LNCaP clone FGC (cell line): ENCODE measurements at places on chromosomes 16 and 17.

DNA sequence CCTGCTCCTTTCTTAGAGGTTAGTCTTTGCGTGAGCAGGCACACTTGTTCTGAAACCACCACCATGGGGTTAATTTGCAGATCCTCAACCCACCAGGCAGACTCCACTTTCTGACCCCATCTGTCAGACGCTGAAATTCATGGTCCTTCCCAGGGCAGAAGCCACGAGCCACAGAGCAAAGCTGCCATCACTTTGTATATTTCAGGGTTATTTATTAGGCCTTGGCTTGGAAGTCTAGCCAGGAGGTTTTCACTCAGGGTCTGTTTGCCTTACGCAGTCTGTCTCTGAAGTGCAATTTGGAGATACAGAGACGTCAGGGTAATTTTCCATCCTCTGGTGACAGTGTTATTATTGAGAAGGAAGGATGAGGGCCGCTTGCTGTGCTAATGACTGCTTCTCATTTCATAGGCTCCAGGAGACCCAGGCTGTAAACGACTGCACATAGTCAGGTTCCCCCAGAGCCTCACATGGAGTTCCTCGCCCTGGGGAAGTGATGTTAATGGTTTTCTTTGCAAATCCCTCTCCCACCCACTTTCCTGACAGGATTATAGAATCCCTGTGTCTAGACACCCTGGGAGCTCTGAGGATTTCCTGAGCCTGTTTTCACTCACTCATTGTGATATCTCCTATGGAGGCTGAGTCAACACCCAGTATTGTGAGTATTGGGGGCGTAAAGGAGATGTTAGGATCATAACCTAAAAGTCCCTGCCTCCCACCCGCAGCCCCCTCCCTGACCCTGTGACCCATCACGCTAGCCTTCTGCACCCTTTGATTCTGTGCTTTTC is 269.0 kb downstream of the ABCC12 start:
- no peak for DNase-seq

DNA sequence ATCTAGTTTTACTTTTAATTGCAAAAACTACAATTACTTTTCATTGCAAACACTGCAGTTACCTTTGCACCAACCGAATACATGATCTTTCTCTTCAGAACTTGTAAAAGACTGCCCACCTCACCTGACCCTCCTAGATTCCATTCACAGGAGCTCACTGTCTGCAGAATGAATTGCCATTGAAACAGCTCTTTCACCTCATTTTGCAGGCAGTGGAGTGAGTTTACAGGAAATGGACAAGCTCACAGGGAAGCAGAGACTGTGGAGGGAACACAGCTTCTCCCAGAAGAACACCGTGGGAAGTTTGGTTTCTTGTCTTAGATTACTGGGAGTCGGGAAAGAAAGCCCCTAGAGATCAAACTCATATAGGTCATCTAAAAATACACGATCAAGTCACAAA is 439.7 kb upstream of the RBFOX1 start:
- no peak for DNase-seq

DNA sequence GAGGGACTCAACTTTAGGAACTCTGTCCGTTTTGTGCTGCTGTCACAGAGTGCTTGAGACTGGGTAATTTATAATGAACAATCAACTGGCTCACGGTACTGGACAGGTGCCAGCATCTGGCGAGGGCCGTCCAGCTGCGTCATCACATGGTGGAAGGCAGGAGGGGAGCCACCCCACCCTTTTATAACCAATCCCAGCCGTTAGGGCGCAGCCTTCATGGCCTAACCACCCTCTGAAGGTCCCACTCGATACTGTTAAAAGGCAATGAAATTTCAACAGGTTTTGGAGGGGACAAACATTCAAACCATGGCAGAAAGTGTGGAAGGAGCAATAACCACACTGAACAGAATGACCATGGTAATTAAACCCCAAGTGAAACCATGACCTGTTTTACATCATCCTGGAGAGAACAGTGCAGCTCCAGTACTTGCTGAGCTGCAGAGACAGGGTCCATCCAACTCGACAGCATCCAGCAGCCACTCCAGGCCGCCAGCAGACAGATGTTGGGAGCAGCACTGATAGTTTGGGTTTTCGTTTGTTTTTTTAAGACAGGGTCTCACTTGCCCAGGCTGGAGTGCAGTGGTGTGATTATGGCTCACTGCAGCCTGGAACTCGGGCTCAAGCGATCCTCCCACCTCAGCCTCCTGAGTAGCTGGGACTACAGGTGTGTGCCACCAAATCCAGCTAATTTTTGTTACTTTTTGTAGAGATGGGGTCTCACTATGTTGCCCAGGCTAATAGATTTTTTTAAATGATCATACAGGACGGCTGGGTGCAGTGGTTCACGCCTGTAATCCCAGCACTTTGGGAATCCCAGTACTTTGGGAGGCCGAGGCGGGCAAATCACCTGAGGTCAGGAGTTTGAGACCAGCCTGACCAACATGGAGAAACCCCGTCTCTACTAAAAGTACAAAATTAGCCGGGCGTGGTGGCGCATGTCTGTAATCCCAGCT is 11.0 kb downstream of the CHMP6 start:
- no peak for DNase-seq

DNA sequence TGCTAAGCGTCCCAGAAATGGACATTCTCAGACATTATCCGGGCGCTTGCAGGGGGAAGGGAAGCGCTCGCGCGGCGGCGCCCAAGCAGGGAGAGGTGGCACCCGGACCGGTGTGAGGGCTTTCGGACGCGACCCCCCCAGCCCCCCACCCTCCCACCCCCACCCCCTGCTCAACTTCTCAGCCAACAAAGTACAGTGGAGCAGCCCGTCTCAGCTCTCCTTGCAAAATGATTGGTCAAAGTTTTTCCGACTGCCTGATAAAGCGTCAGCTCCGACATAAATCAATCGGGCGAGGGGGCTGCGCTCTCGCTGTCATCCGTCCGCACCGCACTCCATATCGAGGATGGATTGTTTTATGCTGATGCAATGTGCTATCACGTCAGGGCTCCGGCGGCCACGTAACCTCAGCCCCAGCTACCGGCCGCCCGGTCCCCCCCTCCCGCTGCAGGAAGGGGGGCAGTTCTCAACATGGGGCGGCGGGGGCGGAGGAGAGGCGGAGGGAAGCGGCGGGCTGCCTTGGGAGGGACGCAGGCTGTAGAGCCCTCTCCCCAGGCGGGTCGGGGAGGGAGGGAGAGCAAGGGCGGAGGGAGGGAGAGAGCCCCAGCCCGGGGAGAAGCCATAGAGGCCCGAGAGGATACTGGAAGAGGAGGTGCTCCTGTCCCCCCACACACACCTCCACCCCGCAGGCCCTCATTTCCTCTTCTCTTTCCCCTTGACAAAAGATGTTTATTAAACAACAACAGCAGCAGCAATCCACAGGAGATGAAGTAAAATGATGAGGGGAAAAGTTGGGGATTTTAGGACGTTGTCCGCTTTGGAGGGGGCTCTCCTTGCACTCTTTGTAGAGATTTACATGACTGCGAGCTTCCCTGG is at the start of gene HOXB9:
Gene HOXB9 (minus strand): TSS at position 114 of the 873 bp plus-strand sequence. CDS start 89 bp downstream, at position 25.
- DNase-seq = no peak

GRCh38 chr17:70040336-70040735 is 34.7 kb upstream of the KCNJ16 start:
- DNase-seq = no peak

DNA sequence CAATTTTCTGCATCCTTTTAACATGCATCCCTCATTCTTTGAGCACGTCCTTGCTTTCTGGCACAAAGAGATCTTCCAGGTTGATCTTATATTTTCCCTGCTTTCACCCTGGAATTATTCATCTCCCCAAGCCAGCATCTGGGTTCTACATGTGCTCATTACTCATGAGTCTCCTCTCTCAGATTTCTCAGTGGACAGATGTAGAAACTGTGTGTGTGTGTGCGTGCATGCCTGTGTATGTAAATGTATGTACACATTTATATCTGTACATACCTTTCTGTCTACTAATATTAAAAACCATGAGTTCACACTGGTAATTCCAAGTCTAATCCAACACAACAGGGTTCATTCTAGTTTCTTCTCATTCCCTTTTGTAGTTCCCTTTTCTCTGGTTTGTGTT is 41.9 kb upstream of the NSRP1 start:
- DNase-seq = no peak

DNA sequence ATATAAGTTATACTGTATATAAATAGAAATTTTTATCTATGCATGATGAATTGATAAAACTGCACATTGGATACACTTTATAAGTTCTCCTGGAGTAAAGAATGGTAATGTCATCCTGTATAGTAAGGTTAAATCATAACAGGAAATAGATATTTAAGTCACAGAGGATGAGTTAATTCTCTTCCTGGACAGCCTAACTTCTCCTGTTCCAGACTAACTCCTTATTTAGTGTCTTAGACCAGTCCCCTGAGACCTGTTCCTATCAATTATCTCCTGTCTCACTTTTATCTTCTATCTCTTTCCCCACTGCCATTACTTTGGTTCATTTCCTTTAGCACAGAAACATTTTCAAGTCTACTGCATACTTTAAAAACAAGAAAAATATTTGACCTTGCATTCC is 46.5 kb downstream of the SSH2 start:
- DNase-seq = no peak

- DNase-seq = no peak
These were observed 58.4 kb downstream of the MEAK7 start for GRCh38 chr16:84446084-84446483.

DNA sequence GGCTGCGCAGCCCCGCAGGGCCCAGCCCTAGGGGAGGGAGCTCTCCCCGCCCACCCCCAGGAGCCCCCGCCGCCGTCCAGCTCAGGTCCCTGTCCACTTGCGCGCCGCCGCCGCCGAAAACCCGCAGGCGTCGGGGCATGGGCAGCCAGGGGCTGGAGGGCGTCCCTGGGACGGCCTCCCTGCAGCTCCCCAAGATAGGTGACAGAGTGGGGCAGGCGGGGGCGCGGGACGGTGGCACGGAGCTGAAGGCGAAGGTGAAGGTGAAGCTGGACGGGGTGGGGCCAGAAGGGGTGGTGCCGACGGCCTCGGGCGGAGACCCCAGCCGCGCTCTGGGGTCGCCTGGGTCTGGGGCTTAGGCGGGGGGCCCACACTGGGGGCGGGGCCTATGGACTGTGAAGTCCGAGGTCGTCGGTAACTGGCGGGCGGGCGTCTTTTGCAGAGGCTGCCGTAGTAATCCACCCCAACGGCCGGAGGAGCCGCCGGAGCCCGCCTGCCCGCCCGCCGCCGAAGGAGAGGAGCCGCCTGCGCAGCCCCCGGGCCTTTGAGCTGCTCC is 27.2 kb downstream of the SREBF1 start:
- DNase-seq = no peak

GRCh38 chr16:57270221-57271062 is 14.0 kb downstream of the PLLP start:
- DNase-seq = no peak

- DNase-seq = no peak
These were observed 23.5 kb downstream of the TADA2A start for GRCh38 chr17:37430051-37430627.

- DNase-seq = peak; percentile 62
These were observed 2.5 kb downstream of the KRT32 start for GRCh38 chr17:41464682-41465081.

DNA sequence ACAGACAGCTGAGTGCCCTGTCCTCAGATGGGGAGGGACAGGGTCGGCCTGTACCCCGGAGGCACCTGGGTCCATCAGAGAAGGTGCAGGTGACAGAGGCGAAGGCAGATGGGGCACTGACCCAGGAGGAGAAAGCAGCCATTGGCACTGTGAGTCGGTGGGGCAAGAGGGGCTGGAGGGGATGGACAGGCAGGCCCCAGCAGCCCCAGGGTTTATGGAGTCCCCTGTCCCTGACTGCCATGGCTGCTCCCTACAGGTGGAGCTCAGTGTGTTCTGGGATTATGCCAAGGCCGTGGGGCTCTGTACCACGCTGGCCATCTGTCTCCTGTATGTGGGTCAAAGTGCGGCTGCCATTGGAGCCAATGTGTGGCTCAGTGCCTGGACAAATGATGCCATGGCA is 32.1 kb downstream of the ANKRD40 start:
- no peak for DNase-seq

DNA sequence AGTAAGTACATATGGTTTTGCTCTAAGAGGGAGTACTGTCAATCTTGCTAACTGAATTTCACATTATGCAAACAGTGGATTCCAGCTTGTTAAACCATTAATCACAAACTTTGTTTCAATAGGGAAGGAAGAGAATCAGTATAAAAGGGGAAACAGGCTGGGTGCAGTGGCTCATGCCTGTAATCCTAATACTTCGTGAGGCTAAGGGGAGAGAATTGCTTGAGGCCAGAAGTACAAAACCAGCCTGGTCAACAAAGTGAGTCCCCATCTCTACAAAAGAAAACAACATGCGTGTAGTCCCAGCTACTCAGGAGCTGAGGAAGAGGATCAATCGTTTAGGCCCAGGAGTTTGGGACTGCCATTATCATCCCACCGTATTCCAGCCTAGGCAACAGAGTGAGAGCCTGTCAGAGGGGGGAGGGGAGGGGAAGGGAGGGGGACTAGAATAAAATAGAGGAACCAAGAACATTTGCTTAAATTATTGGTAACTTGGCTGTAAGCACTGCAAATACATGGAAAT is 65.7 kb downstream of the FBXL20 start:
- DNase-seq = no peak

DNA sequence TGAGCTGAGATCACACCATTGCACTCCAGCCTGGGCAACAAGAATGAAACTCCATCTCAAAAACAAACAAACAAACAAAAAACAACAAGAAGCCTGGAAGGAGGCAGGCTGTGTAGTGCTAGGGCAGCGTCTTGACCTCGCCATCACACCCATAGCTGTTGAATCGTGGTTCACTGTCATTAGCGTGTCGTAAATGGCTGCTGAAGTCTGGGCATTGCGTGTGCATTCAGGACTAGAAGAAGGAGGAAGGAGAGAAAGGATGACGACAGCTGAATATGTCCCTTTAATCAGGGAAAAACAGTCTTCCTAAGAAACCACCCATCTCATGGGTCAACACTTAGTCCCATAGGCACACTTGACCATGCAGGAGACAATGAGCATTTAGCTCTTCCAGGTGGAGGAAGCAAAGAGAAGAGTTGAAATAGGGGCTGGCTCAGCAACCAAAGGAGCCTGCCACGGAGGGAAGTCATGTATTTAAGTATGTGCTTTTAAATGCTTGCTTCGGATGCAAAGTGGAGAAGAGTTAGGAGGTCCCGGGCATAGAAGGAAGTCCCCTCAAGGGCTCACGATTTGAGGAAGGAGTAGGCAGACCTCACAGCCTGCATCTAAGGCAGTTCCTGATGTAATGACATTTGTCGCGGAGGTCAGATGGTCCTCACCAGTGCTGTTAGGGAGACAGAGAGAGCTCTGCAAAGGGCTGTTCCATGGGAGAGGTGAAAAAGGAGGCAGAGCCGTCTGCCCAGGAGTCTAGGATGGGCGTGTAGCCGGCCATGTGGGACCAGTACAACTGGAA is 8.8 kb downstream of the PRSS22 start:
- no peak for DNase-seq
